ENCODE measurements at places on chromosomes 11 and 22.

GRCh38 chr22:19559324-19559811 is 35.2 kb upstream of the CLDN5 start:
- no peak for DNase-seq

GRCh38 chr11:1121813-1122663 is 35.7 kb upstream of the MUC5AC start:
- no peak for DNase-seq

DNA sequence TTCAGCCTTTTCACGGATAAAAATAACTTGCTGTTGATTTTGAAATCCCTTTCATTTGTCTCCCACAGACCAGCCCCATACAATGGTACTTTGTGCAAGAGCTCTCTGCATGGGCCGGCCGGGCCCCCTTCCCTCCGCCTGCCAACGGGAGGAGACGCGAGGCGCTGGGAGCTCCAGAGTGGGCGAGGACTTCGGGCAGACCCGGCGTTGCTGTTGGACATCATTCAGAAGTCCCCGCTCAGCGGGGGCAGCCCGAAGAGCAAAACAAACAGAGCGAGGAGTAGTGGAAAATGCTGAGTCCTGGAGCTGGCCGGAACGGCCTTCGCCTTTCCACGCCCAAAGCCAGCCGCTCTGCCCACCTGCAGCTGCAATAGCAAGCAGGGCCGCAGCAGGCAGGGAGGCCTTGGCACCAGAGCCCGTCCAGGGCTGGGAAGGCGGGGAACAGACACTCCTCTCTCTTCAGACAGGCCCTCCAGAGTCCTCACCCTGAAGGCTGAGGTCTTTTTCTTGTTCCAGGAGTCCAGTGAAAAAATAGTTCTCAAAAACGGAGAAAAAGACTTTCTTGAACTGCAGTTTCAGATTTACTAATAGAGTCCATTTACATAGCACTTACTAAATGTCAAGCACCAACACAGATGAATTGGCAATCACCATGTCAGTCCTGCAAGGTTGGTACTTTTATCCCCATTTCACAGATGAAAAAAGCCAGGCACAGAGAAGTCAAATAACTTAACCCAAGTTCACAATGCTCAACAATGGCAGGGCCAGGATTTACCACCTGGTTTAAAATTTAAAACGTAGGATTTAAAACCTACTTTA is 135.5 kb downstream of the ETS1 start:
- no peak for DNase-seq

GRCh38 chr11:10072142-10072541 is 221.9 kb downstream of the SBF2 start:
- DNase-seq: no peak

- no peak for DNase-seq
Observed at GRCh38 chr11:133555034-133555433, 22.7 kb upstream of the OPCML start.

DNA sequence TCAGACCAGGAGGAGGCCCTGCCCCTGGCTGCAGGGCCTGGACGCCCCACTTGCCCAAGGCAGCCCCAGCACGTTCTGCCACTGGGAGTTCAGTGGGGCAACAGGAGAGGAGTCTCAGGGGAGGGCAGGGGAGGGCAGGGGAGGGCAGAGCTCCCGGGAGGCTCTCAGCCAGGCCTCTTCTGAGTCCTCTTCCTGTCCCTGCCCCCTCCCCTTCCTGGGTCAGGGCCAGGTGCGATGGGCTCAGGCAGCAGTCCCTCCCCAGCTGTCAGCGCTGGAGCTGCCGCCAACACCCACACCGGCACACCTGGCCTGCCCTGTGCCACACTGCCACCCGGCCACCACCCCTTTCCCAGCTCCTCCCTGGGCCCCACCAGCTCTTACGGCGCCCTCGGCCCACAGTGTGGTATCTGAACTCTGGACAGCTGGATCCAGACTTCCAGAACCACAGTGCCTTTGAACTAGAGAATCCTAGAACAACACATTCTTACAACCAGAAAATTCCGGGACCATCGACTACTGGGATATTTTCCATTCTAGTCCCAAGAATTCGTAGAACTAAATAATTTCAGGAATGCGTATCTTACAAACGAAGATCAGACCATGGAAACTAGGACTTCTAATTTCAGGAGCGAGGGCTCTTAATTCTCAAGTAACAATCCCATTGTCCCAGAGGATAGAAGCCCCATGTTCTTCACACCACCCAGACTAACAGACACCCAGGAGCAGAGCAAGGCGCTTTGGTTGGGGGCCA is 21.8 kb downstream of the RPL3 start:
- no peak for DNase-seq

DNA sequence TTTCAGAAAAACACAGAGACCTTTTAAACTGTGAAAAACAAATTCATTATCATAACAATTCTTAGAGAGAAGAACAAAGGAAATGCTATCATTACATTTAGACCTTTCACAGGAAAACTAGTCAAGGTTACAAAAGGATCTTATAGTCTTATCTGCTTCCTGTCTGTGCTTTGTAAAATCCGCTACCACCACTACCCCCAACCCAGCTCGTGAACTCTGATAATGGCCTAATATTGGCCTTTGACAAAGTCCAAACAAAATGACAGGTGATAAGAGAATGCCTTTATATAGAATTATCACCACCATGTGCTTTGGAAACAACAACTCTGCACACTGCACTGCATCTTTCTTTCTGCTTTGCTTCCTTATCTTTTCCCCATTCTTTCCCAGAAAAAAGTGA is 272.5 kb downstream of the SBF2 start:
- peak; percentile 17 for DNase-seq

DNA sequence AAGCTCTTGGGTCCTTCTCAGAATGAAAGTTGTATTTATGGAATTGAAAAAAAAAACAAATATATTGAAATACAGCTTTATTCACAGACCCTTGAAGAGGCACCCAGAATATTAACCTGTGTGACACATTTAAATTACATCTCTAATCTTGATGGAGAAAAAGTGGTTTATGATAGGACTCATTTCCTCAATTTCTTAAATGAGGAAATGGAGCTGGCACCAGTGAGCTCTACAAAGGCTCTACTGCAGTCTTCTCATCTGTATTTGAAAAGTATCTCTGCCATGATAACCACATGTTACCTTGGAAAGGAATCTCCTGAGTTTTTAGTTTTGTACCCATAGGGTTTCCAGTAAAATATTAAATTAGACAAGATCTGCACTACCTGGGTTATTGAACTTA is 186.5 kb downstream of the HIPK3 start:
- DNase-seq: no peak

- DNase-seq: no peak
Observed at GRCh38 chr22:22546490-22546889, 12.6 kb downstream of the PRAME start.

DNA sequence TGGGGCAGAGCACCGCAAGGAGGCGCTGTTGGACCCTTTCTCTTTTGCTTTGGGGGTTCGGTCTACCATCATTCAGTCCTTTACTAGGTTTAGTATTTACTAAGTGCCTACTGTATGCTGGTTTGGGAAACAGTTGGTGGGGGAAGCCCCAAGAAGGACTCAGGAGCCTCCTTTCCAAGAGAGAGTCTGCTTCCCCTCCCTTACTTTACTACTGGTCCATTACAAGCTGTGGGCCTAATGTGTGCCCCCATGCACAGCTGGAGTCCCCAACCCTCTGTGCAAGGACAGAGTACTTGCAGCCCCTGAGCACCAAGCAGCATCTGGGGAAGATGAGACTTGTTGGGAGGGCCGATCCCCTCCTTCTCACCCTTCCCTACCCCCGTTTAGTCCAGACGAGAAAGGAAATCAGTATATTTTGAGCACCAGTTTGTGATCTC is 876 bp upstream of the UBE2L6 start:
- DNase-seq: no peak

DNA sequence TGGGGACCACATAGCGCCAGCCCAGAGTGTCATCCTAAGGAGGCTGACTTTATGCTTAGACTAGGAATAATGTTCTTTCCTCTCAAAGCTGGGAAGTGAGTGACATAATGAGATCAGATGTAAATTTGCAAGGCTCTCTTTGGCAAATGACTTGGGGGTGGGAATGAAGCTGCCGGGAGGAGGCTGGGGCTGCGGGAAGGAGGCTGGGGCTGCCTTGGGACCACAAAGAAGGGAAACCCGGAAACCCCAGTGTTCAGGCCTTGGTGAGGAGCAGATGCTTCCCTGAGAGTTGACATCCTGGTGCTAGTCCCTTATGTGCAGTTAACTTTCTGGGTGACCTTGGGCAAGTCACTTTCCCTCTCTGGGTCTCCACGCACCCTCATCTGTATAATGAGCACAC is 182.0 kb downstream of the CHST1 start:
- DNase-seq: no peak

DNA sequence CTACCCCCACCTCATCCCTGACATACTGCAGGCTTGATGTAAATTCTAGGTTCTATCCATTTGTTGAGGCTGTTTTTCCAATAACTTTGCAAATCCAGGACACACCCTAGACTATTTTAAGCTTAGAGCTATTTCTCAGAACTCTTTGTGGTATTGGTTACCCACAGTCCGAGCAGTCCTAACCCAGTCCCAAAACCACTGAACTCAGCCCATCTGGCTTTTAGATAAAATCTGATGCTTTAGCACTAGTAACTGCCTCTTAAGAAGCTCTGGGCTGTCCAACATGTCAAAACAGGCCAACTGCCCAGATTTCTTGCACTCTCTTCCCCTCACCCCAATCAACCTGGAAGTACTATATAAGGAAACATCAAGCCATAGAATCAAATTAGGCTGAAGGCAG is 344.4 kb upstream of the CADM1 start:
- DNase-seq: no peak

DNA sequence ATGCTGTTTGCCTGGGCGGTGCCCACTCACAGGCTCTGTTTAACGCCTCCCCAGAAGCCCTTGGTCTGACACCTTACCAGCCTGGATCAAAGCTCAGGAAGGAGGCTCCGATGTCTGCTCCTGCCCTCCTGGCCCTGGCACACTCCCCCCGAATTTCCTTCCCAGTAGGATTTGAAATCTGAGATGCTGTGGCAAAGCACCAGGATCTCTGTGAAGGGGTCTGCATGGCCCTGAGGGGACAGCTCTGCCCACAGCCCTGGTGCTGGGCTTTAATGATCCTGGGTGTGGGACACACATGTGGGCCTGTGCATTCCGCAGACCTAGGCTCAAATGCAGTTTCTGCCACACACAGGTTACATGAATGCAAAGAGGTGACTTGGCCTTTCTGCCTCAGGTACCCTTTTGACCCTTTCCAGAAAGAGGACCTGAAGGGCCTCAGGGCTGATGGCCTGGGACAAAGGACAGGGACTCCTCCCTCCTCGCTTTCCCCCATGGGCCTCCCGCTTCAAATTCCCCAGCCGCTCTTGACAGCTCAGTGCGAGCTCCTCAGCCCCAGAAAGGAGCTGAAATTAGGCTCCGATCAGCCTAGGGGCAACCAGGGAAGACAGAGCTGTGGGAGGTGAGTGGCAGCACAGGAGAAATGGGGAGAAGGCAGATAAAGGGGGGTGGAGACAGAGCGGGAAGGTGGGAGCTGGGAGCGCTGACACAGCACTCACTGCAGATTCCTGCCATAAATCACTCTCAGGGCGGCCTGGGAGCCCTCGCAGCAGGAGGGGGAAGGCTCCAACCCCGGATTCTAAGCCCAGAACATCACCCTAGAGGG is 41.3 kb downstream of the TRIM29 start:
- no peak for DNase-seq

- DNase-seq: no peak
Observed at GRCh38 chr11:96763244-96763643, 373.4 kb downstream of the JRKL start.

GRCh38 chr22:21032037-21032867 is at the start of gene SLC7A4:
TSS of gene SLC7A4 (minus strand) at chr22:21032561. CDS start at chr22:21031812, 749 bp downstream.
- no peak for DNase-seq

DNA sequence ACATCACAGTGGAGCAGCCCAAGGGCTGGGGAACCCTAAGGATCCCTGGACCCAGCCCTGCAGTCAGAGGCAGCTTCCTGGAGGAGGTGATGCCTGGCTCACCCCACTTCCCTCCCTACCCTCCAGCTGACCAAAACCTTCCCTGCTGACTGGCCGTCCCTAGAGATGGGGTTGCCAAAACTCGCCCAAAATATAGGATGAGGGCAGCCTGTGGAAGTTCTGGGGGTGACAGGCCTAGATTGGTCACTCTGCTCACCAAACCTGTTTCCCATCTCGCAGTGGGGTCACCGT is 35.0 kb upstream of the PPARA start:
- no peak for DNase-seq

- DNase-seq: no peak
Observed at GRCh38 chr11:43644621-43645299, 35.8 kb upstream of the HSD17B12 start.

DNA sequence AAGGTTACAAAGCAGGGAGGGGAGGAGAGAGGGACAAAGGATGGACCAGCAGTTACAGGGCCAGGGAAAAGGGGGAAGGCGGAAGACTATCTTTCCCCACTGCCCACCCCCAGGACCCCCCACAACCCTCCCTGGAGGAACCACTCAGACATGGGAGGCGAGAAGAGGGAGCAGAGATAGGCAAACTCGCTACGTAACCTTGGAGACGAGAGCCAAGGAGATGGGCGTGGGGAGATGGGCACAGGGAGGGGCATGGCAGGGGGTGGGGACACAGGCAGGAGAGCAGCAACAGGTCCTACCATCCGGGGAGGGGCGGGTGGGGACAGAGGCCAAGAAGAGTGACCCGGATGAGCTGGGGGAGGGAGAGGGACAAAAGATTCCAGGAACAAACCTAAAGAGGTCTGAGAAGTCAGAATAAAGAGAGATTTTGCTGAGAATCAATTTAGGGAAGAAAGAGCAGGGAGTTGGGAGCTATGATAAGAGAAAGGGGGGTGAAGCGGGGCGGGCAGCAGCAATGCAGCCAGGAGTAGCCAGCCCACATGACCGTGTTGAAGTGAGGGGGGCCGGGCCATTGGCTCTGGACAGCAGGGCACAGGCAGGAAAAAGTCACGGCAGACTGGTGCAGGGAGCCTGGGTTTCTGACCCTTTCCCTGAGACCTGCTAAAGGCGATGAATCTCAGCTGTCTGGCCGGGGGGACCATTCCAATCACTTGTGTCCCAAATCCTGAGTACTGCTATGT is 128.4 kb downstream of the BUD13 start:
- no peak for DNase-seq

DNA sequence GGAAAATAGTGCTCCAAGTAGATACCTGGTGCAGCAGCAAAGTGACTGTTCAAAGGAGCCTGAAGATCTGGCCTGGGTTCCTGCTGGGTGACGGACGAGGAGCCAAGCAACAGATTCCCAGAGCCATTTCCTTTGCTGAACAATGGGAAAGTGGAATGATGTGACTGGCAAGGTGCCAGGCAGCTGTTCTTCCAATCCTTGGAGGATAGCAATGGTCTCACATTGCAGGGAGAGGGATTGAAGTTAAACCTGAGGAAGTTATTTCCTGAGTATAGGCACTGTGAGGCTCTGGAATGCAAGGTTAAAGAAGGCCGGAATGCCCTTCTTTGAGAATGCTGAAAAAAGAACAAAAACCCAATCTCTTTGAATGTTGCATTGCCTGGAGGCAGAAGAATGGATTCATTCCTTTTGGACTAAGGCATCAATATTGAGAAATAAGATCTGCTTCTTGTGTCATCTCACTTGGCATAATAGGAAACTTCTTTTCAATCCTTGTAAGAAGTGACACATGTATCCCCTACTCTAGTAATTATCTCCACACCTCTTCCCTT is 223.8 kb downstream of the BLID start:
- DNase-seq: no peak

GRCh38 chr11:94866936-94867795 is 99.0 kb downstream of the AMOTL1 start:
- DNase-seq: no peak

GRCh38 chr22:22507743-22508273 is 734 bp downstream of the ZNF280B start:
- DNase-seq: peak; percentile 25

Measured in HuH-7.5 (cell line).